ENCODE measurements at places on chromosomes 11 and 22.
A peak's percentile ranks its signal among the peaks of the same experiment; 100 is the strongest.

GRCh38 chr11:102451681-102452460 lies 694 bp downstream of the TMEM123 start:
- peak; percentile 71 for DNase-seq

DNA sequence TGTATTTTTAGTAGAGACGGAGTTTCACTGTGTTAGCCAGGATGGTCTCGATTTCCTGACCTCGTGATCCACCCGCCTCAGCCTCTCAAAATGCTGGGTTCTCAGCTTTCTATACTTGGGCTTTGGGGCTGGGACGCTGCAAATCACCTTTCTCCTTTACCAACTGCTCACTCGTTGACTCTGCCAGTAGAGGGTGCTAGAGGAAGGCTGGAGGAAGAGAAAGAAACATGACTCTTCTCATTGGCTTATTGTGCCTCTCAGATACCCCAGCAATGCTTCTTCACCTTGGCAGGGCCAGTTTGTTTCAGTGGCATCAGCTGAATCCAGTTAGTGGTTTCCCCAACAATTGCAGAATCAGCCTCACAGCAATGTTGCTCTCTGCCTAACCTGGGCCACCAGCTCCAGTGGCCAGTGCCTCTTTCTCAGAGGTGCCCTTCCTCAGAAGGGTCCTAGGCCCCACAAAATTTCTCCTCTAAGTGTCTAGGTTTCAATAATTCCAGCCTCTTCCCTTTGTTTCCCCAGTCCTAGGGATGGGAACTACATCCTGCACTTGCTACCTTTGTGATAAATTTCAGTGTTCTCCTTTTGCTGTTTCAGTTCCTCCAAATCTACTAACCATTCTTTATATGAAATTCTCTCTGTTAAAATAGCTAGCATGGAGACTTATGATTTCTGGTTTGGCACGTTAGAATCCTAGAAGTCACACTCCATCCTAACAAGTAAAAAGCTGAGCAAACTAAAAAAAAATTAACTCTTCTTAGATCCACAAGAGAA lies 71.5 kb upstream of the VSTM5 start:
- no peak for DNase-seq

GRCh38 chr22:36811094-36811800 lies 5.6 kb downstream of the PVALB start:
- DNase-seq, result no peak

GRCh38 chr22:26672060-26672471 lies 14.7 kb downstream of the MIAT start:
- DNase-seq, result no peak

- no peak for DNase-seq
These were observed 61.0 kb downstream of the TEAD1 start for GRCh38 chr11:12735262-12735661.

DNA sequence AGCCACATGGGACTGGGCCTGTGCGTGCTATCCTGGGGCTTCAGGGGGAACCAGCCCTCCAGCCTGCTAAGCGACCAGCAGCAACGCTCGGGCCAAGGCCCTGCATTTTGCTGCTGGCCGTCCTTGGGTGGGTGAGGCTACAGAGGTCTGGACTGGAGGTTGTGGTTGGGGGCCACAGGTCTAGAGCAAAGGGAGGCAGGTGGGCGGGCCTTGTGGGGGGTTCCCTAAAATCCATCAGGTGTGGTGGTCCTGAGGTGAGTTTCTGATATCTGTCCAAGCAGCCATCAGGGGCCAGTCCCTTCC lies 34.7 kb downstream of the PPM1F start:
- no peak for DNase-seq

GRCh38 chr11:19727246-19727645 lies 14.6 kb downstream of the NAV2 start:
- DNase-seq, result no peak

All from NCI-H510A (cell line).